ENCODE measurements at places on chromosomes 1 and 21.

DNA sequence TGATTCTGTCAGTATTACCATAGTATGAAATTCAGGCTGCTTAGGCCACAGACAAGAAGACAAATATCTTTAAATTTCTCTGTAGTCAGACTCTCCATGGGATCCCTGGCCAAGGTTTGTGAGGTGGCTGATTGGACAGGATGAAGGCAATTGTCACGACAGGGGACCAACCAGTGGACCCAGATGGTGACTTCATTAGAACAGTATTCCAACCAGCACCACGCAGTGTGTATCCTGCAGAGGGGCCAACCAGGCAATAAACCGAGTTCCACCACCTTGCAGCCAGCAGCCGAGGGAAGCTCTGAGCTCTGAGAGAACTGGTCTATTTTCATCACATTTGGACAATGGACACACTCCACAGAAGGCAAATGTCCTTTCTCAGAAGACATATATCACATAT lies 16.1 kb downstream of the DSCAM start:
- no peak for DNase-seq

DNA sequence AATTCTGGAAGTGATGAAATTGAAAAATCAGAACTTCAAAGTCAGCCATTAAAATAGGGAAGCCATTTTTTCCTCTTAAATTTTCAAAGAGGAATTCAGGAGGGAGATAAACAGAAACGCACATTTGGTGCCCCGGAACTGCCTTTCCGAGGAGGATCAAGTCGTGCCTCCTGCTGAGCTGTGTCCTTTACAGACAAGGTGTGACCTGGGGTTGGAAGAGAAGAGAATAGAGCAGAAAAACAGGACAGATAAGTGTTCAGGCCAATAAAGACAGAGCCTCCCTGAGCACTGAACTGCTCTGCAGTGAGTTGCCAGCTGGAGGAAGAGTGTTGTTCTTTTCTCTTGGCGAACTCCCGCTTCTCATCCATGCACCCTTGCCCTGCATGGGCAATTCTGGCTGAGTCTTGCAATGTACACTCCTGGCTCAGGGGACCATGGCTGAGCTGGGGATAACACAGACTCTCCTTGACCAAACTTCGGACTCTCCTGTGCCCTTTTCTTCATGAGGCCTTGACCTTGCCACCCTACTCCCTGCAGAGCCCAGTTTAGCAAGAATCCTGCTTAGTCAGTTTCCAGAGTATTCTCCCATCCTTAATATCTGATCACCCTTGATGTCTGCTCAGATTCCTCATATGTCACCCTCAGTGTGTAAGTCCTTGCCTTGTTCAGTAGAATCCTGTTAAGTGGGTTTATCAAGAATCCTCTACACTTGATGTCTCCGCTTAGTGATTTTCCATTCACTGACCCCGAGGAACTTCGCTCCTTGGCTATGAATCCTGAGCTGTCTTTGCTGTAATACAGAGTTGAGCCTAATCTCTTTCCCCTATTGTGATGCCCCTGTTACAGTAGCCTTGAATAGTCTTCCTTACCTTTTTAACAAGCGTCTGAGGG lies 1.3 kb upstream of the MTARC1 start:
- no peak for DNase-seq

DNA sequence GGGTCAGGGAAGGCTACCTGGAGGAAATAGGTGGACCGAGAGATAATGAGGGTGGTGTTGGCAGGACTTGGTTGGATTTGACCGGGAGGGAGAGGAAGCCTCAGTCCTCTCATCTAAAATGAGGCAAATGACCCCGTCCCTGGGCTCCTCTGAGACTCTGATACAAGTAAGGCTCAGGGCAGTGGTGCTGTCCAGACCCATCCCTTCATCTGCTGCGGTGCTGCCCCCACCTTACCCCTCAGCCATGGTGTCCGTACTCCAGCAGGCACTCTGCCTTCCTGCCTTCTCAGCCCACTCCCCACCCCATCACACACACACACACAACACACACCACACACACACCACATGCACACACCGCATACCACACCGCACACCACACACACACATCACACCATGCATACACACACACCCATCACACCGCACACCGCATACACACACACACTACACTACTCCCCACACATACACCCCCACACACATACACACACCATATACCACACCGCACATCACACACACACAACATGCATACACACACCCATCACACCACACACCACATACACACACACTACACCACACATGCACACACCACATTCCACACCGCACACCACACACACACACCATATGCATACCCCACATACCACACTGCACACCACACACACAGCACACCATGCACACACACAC lies 29.4 kb upstream of the SLC26A9 start:
- DNase-seq: no peak

DNA sequence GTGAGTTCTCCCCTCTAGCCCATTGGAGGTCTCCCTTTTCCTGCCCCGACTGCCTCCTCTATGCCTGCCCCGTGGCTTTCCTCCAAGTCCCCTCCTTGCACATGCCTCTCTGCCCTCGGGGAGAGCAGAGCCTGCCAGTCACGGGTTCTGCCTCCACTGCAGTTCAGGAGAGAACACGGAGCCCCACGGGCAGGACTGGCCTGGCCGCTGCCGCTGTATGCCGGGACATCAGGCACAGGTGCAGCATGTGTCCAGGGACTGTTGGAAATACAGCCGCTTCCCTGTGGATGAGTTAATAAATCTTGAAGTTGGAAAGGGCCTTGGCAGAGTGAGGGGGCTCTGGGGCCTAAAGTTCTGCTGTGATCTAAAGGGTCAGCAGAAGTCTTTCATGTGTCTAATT lies 676.6 kb downstream of the MATN1 start:
- DNase-seq: no peak

Data from NCI-H1048 (cell line).